CD8-positive, alpha-beta T cell (primary cell): ENCODE measurements at places on chromosomes 12 and 14.
A peak's percentile ranks its signal among the peaks of the same experiment; 100 is the strongest.

GRCh38 chr14:88003425-88003824 lies 1.5 kb upstream of the GPR65 start:
- DNase-seq: no peak

- no peak for DNase-seq
Observed at GRCh38 chr12:105234197-105234596, 1.8 kb downstream of the APPL2 start.

- DNase-seq: no peak
Observed at GRCh38 chr14:42602336-42602845, 995.7 kb downstream of the LRFN5 start.

- DNase-seq: no peak
Observed at GRCh38 chr12:19186722-19187661, 57.5 kb downstream of the PLEKHA5 start.

DNA sequence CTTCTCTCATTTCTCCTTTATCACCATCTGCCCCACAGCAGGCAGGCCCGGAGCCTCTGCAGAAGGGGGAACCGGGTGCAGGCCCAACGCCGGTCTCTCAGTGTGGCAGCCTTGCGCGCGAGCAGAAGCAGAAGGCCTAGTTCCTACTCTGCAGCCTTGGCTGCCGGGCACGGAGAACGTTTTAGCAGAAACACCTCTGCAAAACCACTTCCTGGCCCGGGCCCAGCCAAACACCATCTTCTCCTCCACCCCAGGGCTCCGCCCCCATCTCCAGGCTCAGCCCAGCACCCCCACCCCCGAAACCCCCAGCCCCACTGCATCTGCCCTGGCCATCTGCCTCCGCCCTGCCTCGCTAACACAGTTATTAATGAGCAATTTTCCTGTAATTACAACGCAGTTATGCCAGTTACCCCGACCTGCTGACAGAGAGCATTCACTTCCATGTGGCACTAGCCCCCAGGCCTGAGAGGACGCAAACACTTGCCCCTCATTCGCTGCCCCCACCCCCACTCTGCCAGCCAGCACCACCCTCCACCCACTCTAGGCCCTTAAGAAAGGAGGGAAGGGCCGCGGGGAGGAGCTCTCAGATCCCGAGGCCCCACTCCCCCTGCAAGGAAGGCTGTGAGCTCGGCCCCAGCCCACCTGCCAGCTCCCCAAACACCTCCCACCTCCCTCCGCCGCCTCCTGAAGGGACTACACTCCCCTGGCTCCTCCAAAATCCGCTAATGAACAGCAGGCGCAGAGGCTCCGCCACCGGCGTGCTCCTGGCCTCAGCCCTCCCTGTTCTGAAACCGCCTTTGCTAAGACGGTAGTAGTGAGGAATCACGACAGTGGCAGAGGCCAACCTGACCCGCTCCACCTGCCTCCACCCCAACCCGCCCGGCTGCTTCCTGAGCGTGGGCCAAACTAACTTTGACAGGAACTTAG lies 44.7 kb upstream of the FBRSL1 start:
- DNase-seq: peak; percentile 70

DNA sequence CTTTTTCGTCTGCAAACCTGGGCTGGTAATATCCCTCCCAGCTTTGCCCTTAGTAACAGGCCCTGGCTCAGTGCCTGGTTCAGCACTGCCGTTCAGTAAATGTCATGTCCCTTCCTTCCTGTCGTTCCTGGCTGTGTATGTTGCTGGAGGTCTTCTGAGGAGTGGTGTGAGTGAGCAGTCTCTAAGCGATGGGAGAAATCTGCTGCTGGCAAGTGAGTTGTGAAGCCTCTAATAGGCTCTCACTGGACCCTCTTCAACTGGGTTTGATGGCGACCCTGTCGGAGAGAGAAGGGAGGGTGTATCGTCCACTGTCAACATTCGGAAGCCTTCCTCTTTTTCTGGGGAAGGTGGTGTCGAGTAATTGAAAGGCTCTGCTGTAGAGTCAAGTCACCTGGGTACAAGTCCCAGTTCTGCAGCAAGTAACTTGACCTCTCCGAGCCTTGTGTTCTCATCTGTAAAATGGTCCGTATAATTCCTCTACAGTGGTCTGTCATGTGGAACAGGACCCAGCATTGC lies 62.8 kb downstream of the HRK start:
- DNase-seq: peak; percentile 7

GRCh38 chr12:6699259-6699988 lies 1.2 kb downstream of the PIANP start:
- DNase-seq: no peak

GRCh38 chr12:78186670-78187069 lies 356.0 kb downstream of the NAV3 start:
- no peak for DNase-seq

DNA sequence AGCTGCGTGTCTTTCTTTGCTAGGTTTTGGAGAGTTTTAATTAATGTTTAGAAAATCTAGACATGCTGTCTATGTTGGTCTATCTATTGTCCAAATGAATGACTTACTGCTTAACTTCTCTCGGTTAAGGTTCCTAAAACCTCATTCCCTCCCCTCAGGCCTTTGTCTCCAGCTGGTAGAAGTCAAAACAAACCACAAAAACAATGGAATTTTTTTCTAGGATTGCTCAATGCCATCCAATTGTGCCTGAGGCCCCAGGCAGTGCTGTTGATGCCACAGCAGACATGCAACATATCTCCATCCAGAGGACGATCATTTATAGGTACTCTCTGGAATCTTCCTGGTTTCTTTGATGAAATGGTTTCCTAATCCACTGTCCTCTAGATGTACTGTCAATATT lies 448.2 kb upstream of the TBX3 start:
- DNase-seq: no peak

GRCh38 chr12:114686426-114686772 lies 2.4 kb upstream of the TBX3 start:
- DNase-seq: no peak

DNA sequence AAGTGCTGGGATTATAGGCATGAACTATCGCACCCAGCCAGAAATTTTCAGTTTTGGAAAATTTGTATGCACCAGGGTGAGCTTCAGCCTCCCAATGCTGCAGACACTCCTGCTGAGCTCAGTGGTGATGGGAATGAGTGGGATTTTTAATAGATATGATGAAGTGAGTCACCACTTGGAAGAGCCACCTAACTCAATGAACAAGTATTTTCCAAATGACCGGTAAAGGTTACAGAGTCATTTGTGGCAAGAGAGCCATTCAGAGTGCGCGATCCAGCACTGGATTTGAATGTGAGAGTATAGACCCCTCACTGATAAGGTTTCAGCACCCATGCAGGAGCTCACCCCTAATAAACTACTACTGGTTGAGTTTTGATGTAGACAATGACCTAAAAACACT lies 100.7 kb downstream of the PPP2R5C start:
- no peak for DNase-seq
